Activated CD8-positive, alpha-beta memory T cell treated with anti-CD3 and anti-CD28 coated beads, Interleukin-2, amount 50 U/mL, for 48 hours (primary cell): ENCODE measurements at places on chromosomes 7 and 10.

DNA sequence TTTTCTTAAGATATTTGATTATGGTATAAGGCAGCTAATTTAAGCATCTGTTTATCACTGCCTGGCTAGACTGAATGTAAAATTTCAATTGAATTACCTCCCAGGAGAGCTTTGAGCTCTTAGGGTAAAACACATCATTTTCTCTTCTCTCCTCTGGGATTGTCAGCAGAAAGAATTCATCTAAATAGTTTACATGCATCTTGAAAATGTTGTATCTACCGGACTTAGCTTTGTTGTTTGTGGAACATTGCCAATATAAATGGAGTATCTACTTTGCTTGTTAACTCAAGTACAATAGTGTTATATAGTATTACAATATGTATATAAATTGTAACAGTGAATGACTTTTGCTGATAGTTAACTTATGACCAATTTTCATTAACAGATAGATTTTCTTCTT lies 73.3 kb downstream of the TAF3 start:
- no peak for DNase-seq

GRCh38 chr10:70459061-70459773 lies 17.7 kb upstream of the NODAL start:
- DNase-seq = no peak

DNA sequence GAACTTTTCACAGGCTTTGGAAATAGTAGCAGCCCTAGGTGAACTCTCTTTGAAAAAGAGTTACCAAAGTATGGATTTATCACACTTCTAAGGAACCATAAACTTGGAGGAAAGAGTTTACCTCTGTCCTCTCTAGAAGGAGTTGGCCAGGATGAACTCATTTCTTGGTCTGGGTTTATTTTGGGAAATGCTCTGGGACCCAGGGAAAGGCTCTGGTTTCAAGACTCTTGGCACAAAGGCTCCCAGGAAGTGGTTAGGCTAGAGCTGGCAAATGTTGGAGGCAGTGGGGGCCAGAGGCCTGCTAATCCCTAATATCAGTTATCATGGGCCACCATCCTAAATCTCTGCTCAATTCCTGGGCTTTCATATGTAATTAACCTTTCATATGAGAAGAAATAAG lies 36.3 kb upstream of the CDK6 start:
- no peak for DNase-seq

DNA sequence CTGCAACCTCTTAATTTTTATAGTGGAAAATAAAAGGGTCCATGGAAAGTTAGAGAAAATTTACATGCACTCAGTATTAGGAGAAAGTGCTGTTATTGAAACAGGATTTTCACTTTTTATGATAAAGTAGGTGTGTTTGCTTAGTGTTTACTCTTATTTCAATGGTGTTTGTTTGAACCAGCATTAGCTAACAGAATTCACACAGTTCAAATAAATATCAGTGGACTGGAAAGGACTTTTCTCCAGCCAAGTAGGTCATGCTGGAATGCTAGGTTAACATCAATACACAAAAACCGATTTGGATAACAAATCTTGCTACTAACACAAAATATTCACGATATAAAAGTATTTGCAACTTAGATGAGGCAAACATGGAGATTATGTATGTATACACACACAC lies 49.4 kb upstream of the BET1 start:
- no peak for DNase-seq

DNA sequence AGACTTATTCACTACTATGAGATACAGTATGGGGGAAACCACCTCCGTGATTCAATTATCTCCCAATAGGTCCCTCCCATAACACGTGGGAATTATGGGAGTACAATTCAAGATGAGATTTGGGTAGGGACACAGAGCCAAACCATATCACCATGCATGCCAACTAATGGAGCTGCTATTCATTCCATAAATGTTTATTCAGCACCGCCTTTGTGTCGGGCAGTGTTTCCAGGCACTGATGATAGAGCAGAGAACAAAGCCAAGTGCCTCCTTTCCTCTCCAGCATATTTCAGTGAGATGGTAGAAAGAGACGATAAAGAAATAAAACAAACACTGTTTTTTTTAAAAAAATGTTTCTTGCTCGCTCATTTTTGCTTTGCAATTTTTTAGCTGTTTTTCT lies 295.9 kb upstream of the FOXK1 start:
- no peak for DNase-seq

DNA sequence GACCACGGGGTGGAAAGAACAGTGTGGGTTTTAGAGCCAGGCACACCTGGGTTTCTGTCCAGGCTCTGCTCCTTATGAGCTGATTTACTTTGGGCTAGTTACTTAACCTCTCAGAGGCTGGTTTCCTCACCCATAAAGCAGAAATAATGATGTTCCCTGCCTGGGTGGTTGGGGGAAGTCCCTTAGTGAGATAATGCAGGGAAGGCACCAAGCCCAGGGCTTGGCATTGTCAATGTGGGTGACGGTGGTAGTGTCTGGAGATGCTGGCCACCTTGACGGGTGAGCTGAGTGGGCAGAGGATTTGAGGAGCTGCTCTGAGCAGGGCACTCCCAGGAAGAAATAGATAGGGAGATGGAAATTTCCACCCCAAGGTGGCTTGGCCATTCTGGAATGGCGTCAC lies 65.2 kb downstream of the SH2D4B start:
- DNase-seq = peak; percentile 30

- no peak for DNase-seq
Observed at GRCh38 chr7:106683941-106684340, 23.0 kb upstream of the CCDC71L start.

DNA sequence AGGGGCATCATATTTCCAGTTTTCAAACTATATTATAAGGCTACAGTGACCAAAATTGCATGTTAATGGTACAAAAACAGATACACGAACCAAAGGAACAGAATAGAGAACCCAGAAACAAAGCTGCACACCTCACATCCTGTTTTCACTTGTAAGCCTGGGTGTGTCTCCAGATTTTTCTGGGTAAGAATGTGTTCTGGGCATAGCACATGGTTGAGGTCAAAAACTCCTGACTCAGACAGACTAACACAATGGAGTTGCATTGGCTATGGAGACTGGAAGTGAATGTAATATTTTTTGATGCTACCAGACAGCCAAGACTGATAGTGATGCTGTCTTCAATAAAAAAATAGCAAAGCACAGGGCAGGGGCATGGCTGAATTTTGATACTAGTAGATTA lies 1175.2 kb downstream of the NXPH1 start:
- no peak for DNase-seq

DNA sequence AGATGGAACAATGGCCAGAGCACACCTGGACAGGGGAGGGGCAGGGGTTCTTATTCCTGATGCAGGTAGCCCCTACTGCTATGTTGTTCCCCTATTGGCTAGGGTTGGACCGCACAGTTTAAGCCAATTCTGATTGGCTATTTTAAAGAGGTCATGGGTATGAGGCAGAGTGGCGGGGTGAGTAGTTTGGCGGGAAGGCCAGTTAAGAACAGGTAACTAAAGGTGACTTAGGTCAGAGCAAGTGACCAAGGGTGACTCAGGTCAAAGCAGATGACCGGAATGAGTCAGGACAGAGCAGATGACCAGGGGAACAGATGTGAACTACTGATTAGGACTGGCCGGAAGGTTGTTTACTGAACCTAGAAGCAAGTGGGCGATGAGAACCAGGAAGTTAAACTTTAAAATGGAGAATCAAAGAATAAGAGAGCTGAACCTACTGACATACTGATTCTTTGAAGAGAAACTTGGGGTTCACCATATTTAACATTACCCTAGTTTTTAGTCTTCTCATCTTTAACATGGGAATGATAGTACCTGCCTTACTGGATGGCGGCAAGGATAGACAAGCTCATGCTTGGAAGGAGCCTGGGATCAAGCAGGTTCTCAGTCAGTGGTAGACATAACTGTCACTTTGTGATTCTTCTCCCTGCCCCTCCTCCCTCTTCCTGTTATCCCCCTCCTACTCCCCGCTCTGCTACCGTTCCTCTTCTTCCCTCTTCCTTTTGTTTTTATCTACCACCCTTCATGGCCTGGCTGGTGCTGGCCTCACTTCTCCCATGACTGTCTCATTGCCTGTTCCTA lies 55.0 kb downstream of the CCNY start:
- no peak for DNase-seq

- no peak for DNase-seq
Observed at GRCh38 chr7:10708447-10708846, 265.2 kb upstream of the PHF14 start.

- DNase-seq = no peak
Observed at GRCh38 chr10:30476511-30477155, 42.6 kb downstream of the MAP3K8 start.

GRCh38 chr7:132419542-132419941 lies 156.7 kb downstream of the PLXNA4 start:
- no peak for DNase-seq

DNA sequence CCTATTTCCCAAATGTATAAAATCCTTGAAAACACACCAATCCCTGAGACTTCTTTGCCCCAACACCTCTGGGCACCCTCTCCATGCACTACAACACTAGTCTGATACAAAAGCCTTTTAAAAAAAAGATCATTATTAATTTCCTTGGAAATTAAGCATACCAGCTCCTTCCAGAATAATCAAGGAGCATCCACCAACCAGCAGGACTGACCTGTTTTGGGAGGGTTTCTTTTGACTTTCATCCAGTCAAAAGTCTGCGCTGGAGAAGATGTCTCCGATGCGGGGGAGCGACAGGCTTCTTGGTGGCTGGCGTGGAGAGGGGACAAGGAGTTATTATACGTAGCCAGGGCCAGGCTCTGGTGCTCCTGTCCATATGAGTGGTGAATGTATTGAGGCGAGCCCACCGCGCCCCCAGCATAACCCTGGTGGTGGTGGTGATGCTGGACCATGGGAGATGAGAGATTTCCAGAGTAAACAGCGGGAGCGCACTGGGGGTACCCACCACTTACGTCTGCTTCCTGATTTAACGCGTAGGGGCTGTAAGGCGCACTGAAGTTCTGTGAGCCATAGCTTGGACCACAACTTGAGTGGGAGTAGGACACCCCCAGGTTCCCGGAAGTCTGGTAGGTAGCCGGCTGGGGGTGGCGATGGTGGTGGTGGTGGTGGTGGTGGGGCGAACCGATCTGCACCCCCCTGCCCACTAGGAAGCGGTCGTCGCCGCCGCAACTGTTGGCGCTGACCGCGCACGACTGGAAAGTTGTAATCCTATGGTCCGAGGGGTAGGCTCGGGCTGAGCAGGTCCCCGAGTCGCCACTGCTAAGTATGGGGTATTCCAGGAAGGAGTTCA lies 527 bp downstream of the HOXA1 start:
- no peak for DNase-seq

DNA sequence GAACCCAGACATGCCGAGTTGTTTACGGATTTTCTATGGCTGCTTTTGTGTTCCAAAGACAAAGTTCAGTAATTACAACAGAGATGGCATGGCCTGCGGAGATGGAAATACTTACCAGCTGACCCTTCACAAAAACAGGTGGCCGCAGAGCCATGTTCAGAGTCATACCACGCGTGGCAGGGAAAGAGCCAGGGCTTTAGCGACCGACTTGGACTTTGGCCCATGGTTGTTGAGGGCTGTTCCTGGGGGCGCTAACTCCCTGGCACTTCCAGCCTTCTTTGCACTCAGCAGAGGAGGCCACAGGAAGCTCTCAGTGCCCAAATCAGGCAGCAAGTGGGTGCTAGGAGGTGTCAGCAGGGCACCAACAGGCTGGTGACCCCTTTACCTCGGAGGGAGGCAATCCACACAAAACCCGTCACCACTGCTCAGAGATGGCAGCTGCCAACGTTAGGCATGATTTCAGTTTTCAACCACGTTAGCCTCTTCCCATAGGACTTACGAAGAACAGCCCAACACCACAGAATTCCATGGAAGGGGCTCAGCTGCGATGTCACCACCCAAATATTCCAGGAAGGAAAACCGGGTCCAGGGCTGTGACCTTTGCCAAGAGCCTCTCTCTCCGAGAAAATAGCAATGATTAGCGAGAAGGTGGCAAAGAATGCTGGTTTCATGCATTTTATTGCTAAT lies 21.4 kb upstream of the CNPY1 start:
- DNase-seq = no peak

GRCh38 chr10:107686095-107686494 lies 521.6 kb upstream of the SORCS1 start:
- DNase-seq = no peak

- DNase-seq = no peak
Observed at GRCh38 chr10:18164093-18164492, 23.9 kb downstream of the CACNB2 start.

DNA sequence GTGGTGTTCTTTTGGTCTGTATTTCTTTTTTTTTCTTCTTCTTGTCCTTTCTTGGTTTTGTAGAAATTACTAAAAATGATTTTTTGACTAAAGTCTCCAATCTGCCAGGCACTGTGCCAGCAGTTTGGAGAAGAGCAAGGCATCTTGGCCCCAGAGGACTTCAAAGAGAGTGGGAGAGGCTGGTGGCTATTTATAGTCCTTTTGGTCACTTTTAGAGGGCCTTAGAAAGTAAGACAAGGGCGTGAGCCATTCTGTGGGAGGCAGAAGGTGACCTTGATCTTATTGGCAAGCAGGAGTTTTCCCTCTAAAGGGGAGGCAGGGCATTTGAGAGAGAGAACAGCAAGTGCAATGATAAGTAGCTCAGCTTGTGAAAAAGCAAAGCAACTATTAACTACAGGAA lies 211.9 kb downstream of the GALNT17 start:
- DNase-seq = no peak

DNA sequence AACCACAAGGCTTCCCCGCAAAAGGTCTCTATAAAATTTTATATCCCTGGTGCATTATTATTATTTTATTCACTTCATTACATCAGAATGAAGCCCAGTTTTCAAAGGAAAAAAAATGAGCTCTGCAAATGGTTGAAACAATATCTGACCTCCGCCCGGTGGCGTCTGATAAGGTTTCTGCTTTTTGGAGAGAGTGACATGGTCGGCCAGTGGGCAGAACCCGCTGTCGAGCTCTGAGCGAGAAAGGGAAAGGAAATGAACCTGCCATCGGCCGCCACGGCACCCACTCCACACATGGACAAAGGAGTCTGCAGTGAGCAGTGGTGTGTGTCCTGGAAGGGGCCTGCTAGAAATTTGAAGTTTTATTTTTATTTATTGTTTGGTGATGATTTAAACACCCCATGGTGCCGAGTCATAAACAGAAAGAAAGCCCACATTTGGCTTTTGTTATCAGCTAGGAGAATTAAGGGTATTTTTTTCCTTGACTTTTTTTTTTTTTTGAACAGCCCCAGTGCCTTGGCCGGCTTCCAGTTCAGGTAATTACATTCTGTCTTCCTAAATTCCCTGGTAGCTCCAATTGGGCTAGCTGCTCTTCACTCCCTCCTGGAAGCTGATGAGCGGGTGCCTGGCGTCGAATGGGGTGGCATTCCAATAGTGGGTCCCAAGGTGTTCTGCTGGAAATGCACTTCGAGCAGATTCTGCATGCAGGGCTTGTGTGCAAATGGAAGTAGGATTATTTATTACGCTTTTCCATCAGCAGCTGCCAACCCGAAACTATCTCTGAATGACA lies 149.4 kb upstream of the MKI67 start:
- DNase-seq = no peak

GRCh38 chr10:132360766-132361447 lies 28.9 kb downstream of the LRRC27 start:
- peak; percentile 71 for DNase-seq
